ENCODE measurements at places on chromosomes 3 and 15.

DNA sequence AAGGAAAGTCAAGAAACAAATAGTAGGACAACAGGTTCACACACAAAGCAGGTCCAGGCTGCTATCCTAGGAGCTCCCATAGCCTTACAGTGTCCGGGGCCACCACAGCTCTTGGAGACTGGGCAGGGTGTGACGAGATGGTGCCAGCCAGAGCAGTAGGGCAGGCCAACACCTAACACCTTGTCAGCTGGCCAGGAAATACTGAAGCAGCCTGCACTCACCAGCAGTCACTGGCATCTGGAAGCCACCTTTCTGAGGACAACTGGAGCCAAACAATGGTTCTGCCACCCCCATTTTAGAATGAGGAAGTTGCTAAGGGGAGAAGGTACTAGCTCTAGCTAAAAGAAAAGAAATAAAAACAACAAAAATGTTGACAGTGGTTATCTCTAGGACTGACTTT is 47.2 kb downstream of the CCDC12 start:
- H3K4me1 ChIP-seq: peaks cover 71% of the 10 kb centered on the region
- H3K27ac ChIP-seq: peak overlapping the region; percentile 97
- DNase-seq: peak; percentile 54
- no peaks in the 10 kb centered on the region for H3K27me3 ChIP-seq
- H3K4me3 ChIP-seq: peak overlapping the region; percentile 79

DNA sequence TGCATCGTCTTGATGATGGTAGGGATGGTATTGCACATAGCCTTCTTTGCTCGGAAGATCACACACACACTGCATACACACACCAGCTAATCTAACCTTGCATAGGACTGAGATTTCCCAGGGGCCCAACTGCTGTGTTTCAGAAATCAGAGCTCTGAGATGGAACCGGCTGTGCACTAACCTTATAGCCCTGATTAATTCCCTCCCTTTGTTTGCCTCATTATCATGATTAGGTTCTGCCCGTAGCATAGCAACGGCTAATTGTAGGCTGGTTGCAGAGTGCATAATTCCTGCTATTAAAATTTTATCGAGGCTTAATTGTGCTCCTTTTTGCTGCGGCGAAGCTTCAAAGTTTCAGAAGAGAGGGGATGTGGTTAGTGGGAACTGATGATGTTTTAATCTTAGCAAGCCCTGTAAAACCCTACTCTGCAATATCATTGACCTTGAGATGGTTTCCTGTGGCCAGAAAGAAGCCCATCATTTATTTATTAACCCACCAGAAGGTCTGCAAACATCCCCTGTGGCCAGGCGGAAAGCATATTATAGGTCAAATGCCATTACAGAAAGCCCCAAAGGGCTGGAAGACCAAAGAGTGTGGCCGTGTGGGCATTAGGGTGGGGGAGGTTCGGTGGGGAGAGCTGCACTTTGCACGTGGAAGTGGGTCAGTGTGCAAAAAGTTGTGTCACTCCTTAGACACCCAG is 56.2 kb upstream of the GLCE start:
- DNase-seq: no peak
- no peaks in the 10 kb centered on the region for H3K4me1 ChIP-seq
- no peaks in the 10 kb centered on the region for H3K36me3 ChIP-seq
- no peak overlapping the region for H3K27ac ChIP-seq

- no peaks in the 10 kb centered on the region for H3K27me3 ChIP-seq
- no peaks in the 10 kb centered on the region for H3K4me1 ChIP-seq
- no peak for DNase-seq
These were observed 28.8 kb upstream of the PLSCR2 start for GRCh38 chr3:146498002-146498736.

GRCh38 chr15:91787198-91787597 is 66.3 kb upstream of the SLCO3A1 start:
- H3K27ac ChIP-seq: no peak overlapping the region
- peaks cover 18% of the 10 kb centered on the region for H3K27me3 ChIP-seq
- no peaks in the 10 kb centered on the region for H3K36me3 ChIP-seq
- H3K4me3 ChIP-seq: no peak overlapping the region

DNA sequence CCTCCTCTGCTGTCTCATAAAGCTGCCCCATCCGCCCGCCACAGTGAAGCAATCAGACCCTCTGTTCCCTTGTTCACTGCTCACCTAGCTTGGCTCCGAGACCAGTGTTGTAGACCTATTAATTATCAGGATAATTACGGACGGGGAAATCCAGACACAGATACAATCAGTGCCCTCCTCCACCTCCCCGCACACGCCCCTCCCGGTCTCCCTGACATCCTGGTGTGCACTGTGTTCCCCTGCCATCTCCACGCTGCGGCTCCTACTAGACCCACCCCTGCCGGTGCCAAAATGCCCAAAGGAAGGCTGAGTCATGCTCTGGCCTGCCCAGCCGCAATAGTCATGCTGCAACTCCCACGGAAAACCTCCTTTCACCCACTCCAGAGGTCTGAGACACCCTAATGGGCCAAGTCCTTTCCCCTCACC is 277.3 kb upstream of the TLE3 start:
- H3K4me1 ChIP-seq: peaks cover 20% of the 10 kb centered on the region
- no peaks in the 10 kb centered on the region for H3K36me3 ChIP-seq
- no peak overlapping the region for H3K27ac ChIP-seq
- no peak for DNase-seq

GRCh38 chr15:81284256-81285031 is 39.5 kb downstream of the STARD5 start:
- H3K27ac ChIP-seq: peak overlapping the region; percentile 99
- peaks cover 65% of the 10 kb centered on the region for H3K4me1 ChIP-seq
- H3K27me3 ChIP-seq: no peaks in the 10 kb centered on the region
- peak overlapping the region; percentile 86 for H3K4me3 ChIP-seq
- peaks cover 4% of the 10 kb centered on the region for H3K36me3 ChIP-seq

- H3K36me3 ChIP-seq: no peaks in the 10 kb centered on the region
- peaks cover 38% of the 10 kb centered on the region for H3K4me1 ChIP-seq
- no peak overlapping the region for H3K27ac ChIP-seq
- no peak overlapping the region for H3K4me3 ChIP-seq
- no peak for DNase-seq
These were observed 179.8 kb upstream of the TLE3 start for GRCh38 chr15:70277556-70277955.

DNA sequence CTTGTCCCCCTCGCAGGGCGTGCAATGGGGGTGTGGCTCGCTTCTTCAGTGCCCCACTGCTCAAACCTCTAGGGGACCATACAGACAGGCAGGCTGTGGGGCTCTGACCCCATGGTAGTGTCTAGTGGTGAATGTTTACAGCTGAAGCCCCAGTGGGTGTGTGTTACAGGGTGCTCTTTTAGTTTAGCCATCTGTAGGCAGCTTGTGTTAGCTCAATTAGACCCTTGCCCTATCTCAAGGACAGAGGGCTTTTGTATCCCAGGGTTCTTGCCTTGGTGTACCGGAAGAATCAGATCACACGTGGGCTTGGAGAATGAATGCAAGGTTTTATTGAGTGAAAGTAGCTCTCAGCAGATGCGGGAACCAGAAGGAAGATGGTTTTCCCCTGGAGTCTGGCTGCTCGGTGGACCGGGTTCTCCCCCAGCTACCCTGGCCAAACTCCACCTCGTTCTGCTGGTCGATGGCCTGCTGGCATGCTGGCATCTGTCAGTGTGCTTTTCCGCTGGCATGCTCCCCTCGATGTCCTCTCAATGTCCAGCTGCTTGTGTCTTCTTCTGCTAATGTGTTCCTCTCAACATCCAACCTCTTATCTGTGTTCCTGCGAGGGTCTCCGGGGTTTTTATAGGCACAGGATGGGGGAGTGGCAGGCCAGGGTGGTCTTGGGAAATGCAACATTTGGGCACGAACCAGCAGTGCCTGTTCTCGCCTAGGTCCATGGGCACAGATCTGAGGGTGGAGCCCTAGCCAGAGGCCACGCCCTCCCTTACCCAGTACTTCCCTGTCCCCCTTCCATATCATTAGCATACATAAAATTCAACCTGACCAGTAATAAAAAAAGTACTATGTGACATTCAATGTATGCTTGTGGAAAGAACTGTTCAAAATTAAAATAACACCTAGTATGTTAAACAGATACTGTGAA is 6.6 kb downstream of the SPCS1 start:
- no peak overlapping the region for H3K4me3 ChIP-seq
- no peak overlapping the region for H3K27ac ChIP-seq
- no peak for DNase-seq
- H3K36me3 ChIP-seq: peaks cover 4% of the 10 kb centered on the region

DNA sequence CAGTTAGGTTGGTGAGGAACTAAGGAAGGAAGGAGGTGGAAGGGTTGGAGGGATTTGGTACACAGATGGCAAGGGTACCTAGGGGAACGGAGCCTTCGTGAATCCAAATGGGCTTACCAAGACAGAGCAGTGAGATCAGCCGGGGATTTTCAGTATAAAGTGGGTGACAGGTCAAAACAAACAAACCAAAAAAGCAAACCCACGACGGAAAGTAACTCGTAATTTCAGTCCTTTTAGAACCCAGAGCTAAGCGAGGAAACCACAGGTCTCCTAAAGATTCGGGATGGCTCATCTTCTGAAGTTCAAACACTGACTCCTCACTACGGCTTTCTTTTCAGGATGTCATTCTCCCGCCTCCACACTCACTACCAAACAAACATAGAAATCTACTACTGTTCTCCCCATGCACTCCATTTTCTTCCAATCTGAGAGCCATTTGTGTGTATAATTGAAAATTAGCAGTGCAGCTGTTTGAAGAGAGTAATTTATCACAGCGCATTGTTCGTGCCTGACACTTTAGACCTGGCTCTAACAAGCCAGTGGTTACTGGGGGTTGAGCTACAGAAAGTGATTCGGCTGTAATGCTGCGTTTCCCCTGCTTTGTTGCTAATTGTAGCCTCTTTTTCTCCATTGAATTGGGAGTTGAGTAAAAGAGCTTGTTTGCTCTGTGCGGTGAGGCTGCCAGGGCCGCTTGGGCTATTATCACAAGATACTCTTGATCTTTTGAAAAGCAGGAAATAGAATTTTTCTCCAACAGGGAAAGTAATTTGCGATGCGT is 64.7 kb upstream of the CCDC39 start:
- DNase-seq: no peak
- H3K4me3 ChIP-seq: no peak overlapping the region
- H3K4me1 ChIP-seq: no peaks in the 10 kb centered on the region
- H3K36me3 ChIP-seq: no peaks in the 10 kb centered on the region
- no peak overlapping the region for H3K27ac ChIP-seq

DNA sequence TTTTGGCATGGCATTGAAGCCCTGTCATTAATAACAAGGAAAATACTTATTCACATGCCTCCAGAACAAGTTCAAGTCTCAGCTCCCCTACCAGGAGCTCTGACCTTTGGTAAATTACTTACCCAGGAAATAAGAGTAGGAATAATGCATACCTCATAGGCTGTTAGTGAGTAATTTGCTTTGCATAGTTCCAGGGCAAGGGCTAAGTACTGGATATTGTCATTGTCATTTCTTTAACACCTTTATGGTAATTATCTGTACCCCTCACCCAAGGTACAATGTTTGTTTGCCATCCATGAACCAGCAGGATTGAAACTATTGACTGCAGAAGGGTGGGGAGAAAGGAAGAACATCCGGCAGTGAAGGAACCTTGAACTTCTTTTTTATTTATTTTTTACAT is 148.5 kb downstream of the SOX2 start:
- no peak overlapping the region for H3K27ac ChIP-seq
- H3K4me1 ChIP-seq: no peaks in the 10 kb centered on the region
- no peaks in the 10 kb centered on the region for H3K36me3 ChIP-seq
- no peaks in the 10 kb centered on the region for H3K27me3 ChIP-seq

DNA sequence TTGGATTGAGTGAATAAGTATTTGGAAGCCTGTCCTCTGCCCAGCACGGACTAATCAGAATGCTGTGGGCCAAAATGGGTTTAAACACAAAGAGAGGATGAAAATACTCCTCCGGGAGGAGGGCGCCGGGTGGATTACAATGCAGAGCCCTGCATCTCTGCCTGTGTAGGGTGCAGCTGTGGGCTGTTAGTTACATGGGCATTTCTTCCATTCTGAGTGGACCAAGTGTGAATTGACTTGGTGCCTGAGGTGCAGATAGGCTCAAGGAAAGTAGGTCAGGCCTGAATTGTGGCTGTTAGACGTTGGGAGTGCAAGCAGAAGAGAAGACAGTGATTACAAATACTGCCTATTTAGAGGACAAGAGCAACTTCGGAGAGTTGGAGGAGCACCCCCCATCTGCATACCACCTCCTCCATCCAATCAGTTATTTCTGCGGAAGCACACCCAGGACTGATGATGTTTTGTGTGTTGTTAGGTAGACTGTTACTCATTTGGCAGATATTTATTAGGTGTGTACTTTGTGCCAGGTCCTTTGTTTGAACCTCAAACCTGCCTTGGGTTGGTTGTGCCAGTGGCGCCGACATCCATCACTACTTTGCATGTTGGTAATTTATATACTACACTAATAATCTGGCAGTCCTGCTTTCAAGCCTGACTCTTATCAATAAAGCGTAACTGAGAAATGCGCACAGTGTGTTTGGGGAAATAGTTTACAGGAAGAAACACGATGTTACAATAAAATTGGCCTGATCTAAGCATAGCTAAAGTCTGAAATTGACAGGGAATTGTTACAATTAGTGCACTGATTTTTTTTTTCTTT is 33.0 kb downstream of the PTPRG start:
- no peak overlapping the region for H3K27ac ChIP-seq
- no peak overlapping the region for H3K4me3 ChIP-seq
- H3K36me3 ChIP-seq: no peaks in the 10 kb centered on the region
- no peak for DNase-seq
- H3K27me3 ChIP-seq: no peaks in the 10 kb centered on the region

- DNase-seq: no peak
- no peaks in the 10 kb centered on the region for H3K27me3 ChIP-seq
- no peak overlapping the region for H3K4me3 ChIP-seq
- peaks cover 5% of the 10 kb centered on the region for H3K4me1 ChIP-seq
These were observed 221.0 kb downstream of the RSRC1 start for GRCh38 chr3:158330870-158331269.

DNA sequence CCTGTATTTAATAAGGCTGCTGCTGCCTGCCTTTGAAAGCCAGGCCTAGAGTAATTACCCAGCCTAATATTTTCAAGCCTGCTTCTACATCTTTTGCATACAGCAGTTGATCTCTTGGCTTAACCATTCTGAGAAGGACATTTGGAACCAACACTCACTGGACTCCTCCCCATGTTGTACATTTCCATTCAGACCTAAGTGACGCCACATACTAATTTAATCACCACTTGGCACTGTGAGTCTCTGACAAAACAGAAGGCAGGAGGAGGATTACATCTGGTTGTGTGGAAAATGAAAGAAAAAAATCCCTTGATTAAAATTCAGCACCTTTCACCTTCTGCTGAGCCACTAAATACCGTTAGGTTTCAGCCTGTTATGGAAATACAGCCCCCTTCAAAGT is 102.2 kb upstream of the ARRDC4 start:
- no peak overlapping the region for H3K4me3 ChIP-seq
- DNase-seq: no peak
- no peaks in the 10 kb centered on the region for H3K27me3 ChIP-seq
- no peaks in the 10 kb centered on the region for H3K4me1 ChIP-seq
- no peak overlapping the region for H3K27ac ChIP-seq
- no peaks in the 10 kb centered on the region for H3K36me3 ChIP-seq

GRCh38 chr15:67915461-67916374 is 75.9 kb upstream of the RNU6-1 start:
- H3K4me1 ChIP-seq: no peaks in the 10 kb centered on the region
- DNase-seq: no peak
- peaks cover 6% of the 10 kb centered on the region for H3K27me3 ChIP-seq
- H3K27ac ChIP-seq: no peak overlapping the region
